T-helper 1 cell (primary cell): ENCODE measurements at places on chromosomes 12 and 14.

DNA sequence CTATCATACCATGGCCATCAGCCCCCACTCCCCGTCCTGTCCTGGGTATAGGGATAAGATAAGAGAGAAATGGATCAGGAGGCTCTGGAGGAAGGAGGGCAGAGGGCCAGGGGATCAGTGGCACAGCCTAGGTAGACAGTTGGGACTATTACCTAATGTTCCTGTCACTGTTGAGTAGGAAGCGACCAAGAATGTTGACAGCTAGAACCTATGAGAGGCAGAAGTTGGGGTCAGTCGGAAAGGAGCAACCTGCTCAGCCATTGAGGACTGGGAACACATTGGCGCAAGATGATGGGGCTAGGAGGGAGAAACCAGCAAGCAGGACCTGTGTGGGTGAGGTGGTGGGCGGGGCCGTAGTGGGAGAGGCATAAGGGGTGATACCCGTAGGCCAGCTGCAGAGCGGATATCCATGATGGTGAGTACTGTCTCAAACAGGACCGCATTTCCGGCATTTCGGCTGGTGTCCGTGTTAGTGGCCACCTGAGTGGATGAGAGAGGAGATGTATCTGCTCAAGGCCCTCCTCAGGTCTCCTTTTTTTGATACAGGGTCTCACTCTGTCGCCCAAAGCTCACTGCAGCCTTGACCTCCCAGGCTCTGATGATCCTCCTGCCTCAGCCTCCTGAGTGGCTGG is 3.3 kb downstream of the AP1G2 start:
- DNase-seq: no peak

DNA sequence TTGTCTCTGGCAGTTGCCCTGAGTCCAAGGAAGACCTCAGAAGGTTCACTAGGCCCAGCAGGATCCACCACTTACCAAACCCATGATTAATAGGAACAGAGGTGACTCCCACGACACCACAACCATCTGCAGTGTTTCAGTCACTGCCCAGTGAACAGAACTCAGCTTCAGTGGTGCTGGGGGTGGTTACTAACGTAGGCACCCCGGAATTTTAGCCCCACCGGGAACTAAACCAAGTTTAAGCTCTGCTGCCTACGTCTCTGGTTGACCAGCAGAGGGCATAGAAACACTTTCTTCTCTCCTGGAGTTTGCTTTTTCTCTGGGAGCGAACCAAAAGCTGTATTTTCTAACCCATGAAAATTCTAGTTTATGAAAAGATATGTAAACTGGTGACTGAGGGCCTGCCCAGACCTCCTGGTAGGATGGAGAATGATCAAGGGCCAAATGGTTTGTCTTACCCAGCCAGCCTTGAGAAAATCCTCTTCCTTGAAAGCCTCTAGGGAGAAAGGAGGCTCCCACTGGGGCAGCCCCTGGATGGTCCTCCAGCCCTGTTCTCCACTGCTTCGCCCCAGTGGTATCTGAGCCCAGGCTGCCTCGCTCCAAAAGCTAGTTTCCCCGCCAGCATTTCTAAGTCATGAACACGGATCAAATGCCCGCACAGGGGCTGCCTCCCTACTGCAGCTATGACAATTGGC is 379.8 kb downstream of the DPF3 start:
- DNase-seq: peak; percentile 45

DNA sequence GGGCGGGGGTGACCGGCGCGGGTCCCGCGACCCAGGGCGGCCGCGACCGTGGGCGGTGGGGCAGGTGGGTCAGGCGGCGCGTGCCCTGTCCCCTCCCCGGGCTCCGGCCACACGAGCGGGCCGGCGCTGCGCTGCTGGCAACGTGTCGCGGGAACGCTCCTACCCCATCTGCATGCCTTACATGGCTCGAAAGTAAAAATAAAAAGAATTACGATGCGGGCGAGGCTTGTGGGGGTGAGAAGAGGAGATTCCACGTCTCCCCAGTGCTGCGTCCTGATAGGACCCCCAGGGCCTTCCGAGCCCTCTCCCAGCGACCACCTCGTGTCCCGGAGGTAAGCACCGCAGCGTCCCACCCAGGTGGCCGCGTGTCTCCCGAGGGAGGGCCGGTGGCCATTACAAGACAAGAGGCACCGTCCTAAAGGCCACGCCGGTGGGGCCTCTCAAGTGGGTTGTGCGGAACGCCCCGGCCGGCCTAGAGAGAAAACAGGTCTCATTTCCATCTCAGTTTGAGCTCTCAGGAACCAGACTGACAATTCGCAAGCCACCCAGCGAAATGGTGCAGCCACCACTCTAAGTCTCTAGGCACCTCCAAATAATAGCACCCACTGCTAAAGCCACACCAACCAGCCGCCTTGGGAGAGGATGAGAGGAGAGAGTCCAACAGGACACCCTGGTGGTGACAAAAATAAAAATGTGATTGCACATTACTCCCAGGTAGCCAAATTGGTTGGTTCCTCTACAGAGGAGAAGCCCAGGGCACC is 612 bp upstream of the FOXN3 start:
- peak; percentile 56 for DNase-seq

- no peak for DNase-seq
These were observed 20.1 kb downstream of the RACGAP1 start for GRCh38 chr12:50005175-50005574.

GRCh38 chr14:61308198-61308597 is 13.2 kb upstream of the PRKCH start:
- DNase-seq: no peak

DNA sequence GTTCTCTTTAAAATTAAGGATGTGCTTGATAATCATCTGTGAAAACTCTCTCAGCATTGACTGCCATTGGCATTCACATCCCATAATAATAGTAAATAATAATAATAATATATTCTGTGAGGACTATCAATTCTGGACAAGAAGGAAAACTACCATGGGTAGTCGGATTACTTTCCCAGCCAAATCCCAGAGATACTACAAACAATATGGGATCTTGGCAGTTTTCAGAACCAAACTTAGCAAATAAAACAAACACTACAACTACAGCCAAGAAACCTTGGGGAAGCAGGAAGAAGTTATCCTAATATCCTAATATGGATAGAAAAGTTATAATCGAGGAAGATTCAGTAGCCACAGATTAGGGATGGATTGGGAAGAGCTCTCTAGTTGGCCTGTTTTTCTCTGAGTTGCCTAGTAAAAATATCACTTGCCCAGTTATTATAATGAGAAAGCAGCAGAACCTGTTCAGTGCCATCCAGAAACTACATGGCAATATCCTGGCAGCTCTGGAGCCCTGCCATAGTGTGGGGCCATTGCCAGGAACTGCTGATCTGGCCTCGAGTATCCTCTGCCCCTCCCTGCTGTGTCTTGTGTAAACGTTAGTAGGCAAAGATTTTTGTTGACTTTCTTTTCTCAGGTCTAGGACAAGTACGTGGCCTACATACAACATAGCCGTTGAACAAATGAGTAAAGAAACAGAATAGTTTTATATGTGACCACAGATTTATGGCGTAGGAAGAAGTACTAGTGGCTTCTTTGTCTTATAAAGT is 193.5 kb downstream of the SLC2A13 start:
- no peak for DNase-seq

DNA sequence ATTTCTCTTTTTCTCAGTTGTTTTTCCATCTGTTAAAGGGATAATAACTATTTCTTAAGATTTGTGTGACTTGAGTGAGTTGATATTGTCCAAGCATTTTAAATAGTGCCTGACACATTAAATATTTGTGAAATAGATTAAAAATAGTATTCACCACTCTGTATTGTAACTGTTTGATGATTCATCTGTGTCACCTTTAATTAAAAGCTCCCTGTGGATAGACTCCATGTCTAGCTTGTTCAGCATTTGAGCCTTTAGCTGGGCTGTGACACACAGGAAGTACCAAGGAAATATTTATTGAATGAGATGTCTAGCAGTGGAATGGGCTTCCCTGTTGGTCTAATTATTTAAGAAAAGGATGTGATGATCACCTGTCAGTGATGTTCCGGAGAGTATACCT is 1.8 kb upstream of the GLIPR1L2 start:
- no peak for DNase-seq

DNA sequence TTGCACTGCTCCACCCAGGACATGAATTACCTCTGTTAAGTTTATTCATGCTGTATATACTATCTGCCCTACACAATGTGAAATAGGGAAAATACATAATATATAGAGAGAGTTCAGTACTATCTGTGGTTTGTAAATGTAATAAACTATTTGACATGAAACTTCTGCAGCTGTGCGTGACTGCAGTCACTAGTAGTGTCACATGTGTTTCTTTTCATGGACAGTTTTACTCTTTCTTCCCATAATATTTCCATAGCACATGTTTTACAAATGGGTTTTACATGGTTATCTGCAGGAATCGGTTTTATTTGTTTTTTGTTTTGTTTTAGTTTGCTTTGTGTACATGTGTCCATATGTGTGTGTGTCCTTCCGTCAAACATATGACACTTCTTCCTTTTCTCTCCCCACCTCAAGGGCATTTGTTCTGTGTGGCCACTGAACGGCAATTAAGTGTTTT is 1644.1 kb upstream of the FLRT2 start:
- no peak for DNase-seq

DNA sequence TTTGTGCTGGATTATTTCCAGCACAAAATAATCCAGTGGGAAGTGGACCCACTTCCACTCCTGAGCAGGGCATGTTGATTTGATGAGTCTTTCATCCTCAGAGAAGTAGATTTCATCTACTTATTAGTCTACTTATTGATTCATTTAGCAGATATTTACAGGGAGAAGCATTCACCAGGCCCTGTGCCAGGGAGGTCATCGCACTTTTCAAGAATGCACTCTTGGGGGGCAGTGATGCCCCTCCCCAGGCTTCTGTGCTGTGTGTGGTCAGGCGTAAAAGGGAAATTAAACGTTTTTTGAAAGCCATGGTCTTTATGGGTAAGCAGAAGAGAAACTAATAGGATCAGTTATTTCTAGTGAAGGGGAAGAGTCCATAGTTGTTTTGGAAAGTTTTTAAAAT is 610.7 kb upstream of the TMEM132C start:
- no peak for DNase-seq

- no peak for DNase-seq
These were observed 6.7 kb upstream of the C12orf50 start for GRCh38 chr12:88035907-88036289.

DNA sequence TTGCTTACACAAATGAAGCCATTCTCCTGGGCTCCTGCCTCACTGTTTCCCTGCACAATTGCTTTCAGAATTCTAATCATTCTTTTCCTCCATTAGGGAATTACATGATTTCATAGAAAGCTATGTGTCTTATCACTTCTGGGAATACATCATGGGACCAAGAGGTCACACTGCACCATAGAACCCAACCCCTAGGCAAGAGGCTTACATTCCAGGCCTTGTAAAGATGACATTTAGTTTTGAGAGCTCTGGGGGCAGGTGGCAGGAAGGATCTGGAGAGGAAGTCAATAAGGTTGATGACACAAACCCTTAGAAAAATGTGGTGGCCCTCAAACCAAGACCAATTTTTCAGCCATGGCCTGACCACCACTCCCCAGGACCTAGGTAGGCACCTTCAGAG is 57.1 kb downstream of the NUAK1 start:
- no peak for DNase-seq

DNA sequence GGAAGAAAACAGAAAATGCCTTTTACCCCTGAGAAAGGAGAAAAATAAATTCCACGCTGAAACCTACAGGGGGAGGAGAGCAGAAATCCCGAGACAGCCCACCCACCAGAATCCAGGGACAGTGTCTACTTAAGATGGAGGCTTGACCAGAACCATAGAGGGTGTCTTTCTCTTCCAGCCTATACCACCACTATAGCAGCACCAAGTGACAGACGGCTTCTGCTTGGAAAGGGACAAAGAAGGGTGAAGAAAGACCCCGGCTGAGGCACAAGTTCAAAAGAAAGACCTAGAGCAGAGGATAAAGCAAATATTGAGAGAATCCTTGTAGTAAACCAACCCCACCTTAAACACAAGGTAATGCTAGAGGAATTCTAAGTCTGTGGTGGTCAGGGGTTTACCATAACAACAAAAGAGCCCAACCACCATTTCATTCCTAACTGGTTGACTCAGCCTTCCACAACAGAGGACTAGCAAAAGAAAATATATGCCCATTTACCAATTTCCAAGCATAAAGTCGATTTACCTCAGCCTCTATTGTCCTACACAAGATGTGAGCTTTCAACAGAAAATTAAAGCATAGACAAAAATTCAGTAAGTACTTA is 105.3 kb upstream of the FOXG1 start:
- no peak for DNase-seq

- no peak for DNase-seq
These were observed 181.9 kb downstream of the PAH start for GRCh38 chr12:102735104-102735503.

DNA sequence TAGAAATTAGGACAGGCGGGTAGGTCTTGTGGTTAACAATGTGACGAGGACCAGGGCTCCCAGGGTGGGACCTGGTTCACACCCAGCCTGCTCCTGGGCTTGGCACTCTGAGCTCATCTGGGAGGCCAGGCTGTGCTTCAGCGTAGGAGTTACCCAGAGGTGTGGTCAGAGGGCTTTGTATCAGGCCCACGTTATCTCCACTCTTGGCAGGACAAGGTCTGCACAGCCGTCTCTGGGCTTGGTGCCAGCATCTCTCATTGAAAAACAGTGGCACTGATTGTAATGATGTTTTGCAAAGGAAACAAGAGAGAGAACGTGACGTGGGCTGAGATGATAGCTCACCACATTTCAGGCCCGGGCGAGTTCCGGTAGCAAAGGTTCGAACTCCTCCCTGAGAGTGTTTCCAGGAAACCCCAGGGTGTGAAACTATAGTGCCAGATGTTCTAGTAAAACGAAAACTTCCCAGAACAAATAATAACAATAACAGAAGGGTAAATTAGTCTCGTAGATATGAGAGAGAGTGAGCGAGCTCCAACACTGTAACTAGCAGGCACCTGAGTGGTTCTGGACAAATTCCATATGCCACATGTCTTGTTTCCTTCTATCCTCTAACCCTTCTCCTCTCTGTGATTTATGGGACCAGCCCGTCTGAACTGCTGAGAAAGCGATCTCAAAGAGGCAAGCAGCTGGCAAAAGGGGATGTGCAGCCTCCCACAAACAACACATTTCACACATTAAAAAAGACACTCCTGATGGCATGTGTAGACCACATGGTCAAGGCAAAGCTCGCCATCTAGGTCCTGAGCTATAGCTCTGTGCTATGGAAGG is 227.3 kb downstream of the KTN1 start:
- peak; percentile 71 for DNase-seq

DNA sequence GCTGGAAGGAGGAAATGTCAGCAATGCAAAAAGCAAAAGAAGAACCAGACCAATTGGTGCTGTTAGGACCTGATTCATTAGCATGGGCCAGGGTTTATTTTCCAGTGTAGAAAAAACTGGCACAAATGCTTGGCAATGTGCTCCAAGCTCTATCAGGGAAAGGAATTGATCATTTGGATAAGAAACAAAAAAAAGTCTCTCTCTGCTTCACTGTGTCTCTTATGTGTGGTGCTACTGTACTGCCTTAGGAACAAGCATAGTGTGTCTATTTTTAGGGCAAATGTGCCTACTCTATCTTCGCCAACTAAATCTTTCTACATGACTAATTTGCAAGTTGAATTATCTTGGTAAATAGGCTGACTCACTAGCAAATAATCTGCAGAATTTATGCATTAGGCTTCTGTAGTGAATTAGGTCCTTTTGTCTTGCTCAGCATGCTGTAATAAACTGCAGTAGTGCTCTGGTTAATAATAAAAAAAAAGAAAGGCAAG is 236.7 kb downstream of the MDGA2 start:
- DNase-seq: no peak

GRCh38 chr14:73521229-73521628 is 15.7 kb upstream of the ACOT1 start:
- no peak for DNase-seq
